ENCODE measurements at places on chromosomes 7 and 10.

DNA sequence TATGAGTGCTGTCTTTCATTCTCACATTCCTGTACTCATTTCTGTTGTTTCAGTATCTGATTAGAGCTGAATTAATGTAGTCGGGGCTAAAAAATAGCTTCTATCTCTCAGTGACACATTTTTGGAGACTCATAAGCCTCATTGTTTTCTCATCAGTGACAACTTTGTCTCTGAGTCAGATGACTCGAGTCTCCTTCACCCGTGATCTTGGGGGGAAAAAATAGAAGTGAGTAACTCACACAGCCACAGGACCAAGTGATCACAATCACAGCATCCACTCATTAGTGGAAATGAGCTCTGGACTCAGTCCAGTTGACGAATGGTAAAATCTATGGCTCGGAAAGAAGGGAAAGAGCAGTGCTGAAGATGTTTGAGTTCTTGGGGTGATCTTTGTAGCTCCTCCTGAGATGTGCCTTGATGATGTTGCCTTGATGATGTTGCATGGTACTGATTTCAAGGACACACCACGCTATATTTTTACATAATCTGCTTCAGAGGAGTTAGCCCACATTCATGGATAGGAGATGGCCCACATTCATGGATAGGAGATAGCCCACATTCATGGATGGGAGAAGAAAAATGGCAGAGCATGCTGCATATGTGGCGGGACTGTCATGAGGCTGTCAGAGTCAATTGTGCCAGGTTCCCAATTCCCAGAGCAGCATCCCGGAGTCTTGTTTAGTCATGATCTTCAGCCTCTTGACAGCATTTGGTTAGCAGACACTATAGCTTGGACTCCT is 214.7 kb downstream of the CELF2 start:
- H3K4me1 ChIP-seq, result peaks cover 59% of the 10 kb centered on the region
- DNase-seq, result no peak
- no peaks in the 10 kb centered on the region for H3K27me3 ChIP-seq

DNA sequence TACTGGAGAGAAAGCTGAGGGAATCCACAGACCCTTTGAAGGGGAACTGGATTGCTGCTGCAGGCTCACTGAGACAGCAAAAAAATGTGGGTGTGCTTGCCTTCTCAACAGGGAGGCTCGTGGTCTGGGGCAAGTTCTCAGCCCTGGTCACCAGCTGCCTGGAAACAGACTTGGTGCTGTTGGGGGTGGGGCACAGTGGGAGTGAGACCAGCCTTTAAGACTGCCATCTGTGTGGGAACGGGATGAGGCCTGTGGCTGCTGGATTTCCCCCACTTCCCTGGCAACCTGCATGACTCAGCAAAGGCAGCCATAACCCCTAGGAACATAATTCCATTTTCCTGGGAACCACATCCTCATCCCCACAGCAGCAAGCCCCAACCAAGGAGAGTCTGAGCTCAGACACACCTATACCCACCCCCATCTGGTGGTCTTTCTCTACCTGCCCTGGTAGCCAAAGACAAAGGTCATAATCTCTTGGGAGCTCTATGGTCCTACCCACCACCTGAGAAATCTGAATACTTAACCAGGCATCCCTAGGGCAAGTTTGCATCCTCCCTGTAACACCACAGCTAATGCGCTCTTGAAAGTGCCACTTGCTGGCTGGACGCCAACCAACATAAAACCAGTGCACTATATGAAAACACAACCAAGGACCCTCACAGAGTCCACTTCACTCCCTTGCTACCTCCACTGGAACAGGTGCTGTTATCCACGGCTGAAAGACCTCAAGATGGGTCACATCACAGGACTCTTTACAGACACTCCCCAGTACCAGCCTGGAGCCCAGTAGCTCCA is 45.0 kb upstream of the TFEC start:
- no peak for DNase-seq
- no peak overlapping the region for H3K4me3 ChIP-seq
- no peaks in the 10 kb centered on the region for H3K27me3 ChIP-seq
- no peaks in the 10 kb centered on the region for H3K36me3 ChIP-seq

GRCh38 chr7:28674359-28674782 is 262.1 kb downstream of the CREB5 start:
- no peak overlapping the region for H3K4me3 ChIP-seq
- no peak overlapping the region for H3K27ac ChIP-seq
- no peaks in the 10 kb centered on the region for H3K36me3 ChIP-seq
- H3K27me3 ChIP-seq, result no peaks in the 10 kb centered on the region
- no peaks in the 10 kb centered on the region for H3K4me1 ChIP-seq

DNA sequence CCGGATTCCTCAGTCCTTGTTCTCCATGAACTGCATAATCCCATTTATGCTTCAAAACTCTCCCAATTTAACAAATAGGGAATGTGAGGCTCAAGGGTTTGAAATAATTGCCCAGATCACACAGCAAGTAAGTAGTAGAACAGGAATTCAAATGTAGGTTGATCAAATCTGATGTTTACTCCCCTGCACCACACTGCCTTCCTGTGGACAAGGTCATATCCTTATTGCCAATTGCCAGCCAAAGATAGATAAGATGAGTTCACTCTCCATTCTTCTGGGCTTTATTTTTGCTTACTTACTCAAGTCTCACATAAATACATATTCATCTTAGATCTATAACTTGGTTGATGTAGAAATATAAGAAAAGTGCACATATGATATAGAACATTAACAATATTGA is 435.2 kb upstream of the ETV1 start:
- H3K36me3 ChIP-seq, result no peaks in the 10 kb centered on the region
- H3K27ac ChIP-seq, result no peak overlapping the region
- H3K4me3 ChIP-seq, result no peak overlapping the region
- no peak for DNase-seq
- H3K27me3 ChIP-seq, result no peaks in the 10 kb centered on the region

DNA sequence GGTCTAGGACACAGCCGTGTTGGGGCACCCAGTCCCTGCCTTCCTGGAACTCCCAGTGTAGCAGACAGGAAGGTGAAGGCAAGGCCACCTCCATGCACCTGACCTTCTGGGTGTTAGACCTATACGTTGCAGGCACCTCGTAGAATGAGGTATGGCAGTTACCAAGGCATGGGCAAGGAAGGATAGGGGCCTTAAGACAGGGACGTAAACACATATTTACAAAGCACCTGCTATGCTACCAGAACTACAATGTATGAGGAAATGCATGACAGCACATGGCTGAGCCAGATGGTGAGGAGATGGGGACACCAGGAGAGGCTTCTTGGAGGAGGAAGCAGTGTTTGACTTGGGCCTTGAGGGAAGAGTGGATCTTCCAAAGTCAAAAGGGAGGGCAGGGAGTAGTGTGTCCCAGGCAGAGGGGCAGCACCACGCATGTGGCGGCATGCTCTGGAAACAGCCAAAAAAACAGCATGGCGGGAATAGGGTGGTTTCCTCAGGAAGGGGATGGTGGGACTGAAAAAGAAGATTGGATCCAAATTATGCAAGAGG is 231.2 kb downstream of the FANK1 start:
- H3K36me3 ChIP-seq, result no peaks in the 10 kb centered on the region
- no peak overlapping the region for H3K27ac ChIP-seq
- H3K4me1 ChIP-seq, result no peaks in the 10 kb centered on the region
- H3K27me3 ChIP-seq, result peaks cover 8% of the 10 kb centered on the region

GRCh38 chr10:75410132-75411005 is 8.8 kb upstream of the ZNF503 start:
- no peak overlapping the region for H3K4me3 ChIP-seq
- H3K36me3 ChIP-seq, result no peaks in the 10 kb centered on the region
- no peak overlapping the region for H3K27ac ChIP-seq
- DNase-seq, result no peak
- H3K27me3 ChIP-seq, result no peaks in the 10 kb centered on the region
- no peaks in the 10 kb centered on the region for H3K4me1 ChIP-seq

GRCh38 chr7:43645699-43646226 is 62.9 kb downstream of the STK17A start:
- no peak for DNase-seq
- no peaks in the 10 kb centered on the region for H3K27me3 ChIP-seq
- H3K4me3 ChIP-seq, result no peak overlapping the region
- no peaks in the 10 kb centered on the region for H3K36me3 ChIP-seq
- peaks cover 51% of the 10 kb centered on the region for H3K4me1 ChIP-seq
- H3K27ac ChIP-seq, result no peak overlapping the region

DNA sequence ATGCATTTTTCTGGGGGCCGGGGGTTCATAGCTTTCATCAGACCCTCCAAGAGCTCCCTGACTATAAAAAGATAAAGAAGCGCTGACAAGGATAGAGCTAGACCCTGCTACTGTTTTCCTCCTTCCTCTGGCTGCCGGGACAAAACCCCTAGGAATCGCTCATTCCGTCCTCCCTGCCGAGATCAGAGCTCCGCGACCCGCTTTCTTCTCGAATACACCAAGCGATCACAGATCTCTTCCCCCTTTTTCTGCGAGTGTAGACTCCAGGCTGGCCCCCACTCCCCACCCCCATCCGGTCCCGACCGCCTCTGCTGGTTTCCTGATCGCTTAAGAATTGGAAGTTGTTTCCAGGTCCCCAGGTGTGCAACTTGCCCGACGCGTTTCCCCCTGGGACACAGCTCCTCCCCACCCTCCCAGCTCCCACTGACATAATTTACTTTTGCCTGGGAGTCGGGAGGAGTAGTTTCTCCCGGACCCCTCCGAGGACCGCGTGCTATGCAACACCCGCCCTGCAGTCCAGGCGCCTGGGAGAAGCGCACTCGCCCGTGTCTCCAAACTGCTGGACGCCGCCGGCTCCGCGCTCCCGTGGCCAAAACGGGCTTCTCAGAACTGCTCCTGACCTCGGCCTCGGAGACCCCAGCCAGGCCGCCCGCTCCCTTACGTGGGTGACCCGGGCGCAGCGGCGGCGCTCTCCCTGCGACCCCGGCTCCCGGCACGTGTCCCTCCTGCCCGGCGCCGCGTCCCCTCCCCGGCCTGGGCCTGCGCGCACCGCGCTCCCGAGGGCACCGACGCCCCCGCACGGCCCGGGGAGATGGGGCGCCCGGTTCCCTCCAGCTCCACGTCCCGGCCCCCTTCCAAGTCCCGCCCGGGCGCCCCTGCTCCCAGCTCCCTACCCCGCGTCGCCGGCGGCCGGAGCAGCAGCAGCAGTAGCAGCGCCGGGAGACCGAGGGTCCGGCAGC is 552 bp downstream of the IL15RA start:
- H3K27me3 ChIP-seq, result no peaks in the 10 kb centered on the region
- H3K36me3 ChIP-seq, result no peaks in the 10 kb centered on the region
- DNase-seq, result peak; percentile 46
- peak overlapping the region; percentile 94 for H3K27ac ChIP-seq

DNA sequence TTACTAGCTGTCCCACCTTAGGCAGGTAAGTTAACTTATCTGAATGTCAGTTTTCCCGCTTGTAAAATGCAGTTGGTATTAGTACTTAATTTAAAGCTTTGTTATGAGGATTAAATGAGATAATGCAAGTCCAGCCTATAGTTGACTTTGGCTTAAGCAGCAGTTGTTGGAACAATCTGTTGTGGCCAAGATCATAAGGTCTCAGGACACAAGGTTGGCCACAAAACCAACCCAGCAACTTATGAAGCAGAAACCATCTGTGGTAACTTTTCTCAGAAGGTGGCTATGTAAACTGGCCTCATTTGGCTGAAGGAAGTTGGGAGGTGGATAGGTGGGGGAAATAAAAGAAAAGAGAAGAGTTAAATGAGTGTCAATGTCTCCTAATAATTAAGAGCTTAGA is 29.4 kb downstream of the ENTPD1 start:
- peaks cover 14% of the 10 kb centered on the region for H3K4me1 ChIP-seq
- no peak for DNase-seq
- H3K27me3 ChIP-seq, result no peaks in the 10 kb centered on the region
- H3K27ac ChIP-seq, result no peak overlapping the region
- H3K4me3 ChIP-seq, result no peak overlapping the region

DNA sequence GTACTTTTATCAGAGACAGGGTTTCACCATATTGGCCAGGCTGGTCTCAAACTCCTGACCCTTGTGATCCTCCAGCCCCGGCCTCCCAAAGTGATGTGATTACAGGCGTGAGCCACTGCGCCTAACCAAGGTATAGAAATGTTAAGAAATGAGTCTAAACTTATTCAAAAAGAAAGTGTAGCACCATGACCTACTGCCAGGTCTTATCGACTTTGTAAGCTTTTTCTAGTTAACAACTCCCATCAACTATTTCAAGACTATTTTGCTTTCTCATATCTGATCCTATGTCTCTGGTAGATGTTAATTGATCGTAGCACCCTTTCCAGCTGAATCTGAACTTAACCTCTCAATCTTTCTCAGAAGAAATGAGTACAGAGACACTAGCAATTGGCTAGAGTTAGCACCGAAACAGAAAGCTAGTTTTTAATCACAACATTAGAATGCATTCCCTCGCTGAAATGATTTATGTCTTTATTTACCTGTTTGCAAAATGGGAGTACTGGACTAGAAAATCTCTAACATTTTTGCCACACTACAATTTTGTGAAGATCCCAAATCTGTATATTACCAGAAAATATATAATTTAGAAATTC is 114.0 kb upstream of the HGF start:
- DNase-seq, result no peak
- no peaks in the 10 kb centered on the region for H3K27me3 ChIP-seq
- no peaks in the 10 kb centered on the region for H3K36me3 ChIP-seq

DNA sequence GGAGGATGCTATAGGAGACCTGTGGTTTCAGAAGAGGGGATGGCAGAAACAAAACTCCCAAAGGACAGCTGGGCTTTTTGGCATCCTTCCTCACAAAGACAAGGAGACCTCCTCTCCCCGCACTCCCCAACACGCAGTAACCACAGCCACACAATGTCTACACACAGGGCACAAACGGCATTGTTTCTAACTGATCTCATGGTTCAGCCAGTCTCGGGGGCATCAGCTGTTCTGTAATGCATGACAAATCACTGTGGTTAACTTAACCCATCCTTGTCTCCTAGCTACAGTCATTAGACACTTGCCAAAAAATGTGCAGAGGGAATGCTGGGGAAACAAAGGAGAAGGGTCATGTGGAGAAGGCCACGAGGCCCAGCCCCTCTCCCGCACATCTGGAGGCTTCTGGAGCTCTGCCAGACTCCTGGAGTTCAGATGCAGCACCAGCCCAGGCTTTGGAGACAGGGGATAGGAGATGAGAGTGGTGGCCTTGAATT is 7.6 kb upstream of the ADAMTS14 start:
- no peaks in the 10 kb centered on the region for H3K27me3 ChIP-seq
- no peak overlapping the region for H3K27ac ChIP-seq
- no peaks in the 10 kb centered on the region for H3K4me1 ChIP-seq
- no peaks in the 10 kb centered on the region for H3K36me3 ChIP-seq

DNA sequence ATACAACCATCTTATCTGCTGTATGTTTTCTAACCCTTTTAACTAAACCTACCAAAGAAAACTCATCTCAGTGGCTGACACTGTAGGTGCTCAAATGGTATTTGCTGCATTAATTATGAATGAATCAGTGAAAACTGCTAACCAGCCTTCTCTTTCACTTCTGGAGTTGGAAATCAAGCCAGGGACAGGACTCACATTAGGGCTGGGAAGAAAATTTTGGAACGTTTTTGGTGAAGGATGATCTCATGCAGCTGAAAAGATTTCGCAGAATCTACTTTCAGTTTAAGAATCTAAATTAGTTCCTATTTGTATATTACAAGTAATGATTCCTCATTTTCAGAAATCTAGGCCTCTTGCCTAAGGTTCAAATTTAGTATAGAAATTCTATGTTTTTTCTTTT is 12.9 kb downstream of the MTPN start:
- H3K36me3 ChIP-seq, result no peaks in the 10 kb centered on the region
- H3K4me1 ChIP-seq, result no peaks in the 10 kb centered on the region
- no peak overlapping the region for H3K4me3 ChIP-seq
